ENCODE measurements at places on chromosomes 2 and 18. TPM values are rescaled to one million over a fixed set of nuclear protein-coding genes. Genes with fewer than 3 reads are reported as not detected.

ATP6V1B1 gene
- total RNA-seq, result not detected

CDKL4 gene
- not detected for total RNA-seq

DNA sequence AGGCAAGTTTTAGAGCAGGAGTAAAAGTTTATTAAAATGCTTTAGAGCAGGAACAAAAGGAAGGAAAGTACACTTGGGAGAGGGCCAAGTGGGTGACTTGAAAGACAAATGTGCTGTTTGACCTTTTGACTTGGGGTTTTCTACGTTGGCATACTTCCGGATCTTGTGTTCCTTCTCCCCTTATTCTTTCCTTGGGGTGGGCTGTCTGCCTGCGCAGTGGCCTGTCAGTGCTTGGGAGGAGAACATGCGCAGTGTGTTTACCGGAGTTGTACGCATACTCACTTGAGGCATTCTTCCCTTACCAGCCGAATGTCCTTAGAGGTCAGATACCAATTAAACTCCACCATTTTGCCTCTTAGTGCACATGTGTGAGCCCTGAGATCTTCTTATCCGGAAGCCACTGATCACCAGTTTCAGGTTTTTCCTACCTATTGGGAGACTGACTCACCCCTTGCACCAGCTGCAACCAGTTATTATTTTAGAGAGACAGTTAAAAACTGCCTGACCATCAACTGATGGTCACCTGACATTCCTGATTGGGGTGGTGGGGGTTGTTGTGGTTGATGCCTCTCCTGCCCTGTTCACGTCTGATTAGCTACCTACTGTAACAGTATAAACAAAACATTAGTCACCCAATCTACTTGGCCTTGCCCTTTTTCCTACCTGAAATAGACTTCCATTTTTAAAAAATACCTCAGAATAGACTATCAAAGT lies 67.5 kb downstream of the NYAP2 start:
- H3K36me3 ChIP-seq, result no peaks in the 10 kb centered on the region
- no peak for DNase-seq
- H3K4me3 ChIP-seq, result no peak overlapping the region
- H3K4me1 ChIP-seq, result peaks cover 16% of the 10 kb centered on the region

- no peak for DNase-seq
- H3K4me3 ChIP-seq, result no peak overlapping the region
Measured at GRCh38 chr18:54822872-54823845, 5.1 kb upstream of the RAB27B start.

DNA sequence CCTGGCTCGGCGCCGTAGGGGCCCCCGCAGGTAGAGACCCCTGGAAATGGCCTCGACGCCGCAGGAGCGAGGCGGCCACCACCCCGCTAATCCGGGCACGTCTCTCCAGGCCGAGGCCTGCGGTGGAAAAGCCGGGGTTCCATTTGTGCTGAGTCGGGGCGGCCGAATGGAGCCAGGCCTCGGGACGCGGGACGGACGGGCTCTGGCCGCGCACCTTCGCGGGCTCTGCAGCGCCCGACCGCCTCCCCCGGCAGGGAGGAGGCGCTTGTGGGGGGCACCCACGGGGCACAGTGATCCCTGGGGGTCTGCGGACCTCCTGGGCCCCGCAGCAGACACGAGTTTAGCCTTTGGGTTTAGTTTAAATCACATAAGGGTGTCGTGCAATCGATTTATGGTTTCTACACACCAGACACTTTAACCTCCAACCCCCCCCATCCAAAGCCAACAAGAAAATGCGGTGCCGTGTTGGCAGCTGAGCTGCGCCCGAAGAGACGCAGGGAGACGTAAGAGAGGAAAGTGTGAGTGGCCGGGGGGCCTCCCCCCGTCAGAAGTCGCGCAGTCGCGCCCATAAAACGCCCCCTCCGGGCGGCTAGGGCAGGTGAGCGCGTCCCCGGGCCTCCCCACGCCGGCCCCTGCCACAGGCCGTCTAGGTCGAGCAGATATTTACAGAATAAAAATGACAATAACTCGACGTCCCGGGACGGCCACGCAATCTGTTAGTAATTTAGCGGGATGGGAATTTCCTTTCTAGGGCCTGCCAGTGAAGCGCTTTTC lies 1.0 kb upstream of the NFATC1 start:
- peak; percentile 91 for DNase-seq
- H3K36me3 ChIP-seq, result peaks cover 21% of the 10 kb centered on the region
- peaks cover 19% of the 10 kb centered on the region for H3K4me1 ChIP-seq
- H3K4me3 ChIP-seq, result peak overlapping the region; percentile 76
- H3K27me3 ChIP-seq, result peaks cover 11% of the 10 kb centered on the region

DNA sequence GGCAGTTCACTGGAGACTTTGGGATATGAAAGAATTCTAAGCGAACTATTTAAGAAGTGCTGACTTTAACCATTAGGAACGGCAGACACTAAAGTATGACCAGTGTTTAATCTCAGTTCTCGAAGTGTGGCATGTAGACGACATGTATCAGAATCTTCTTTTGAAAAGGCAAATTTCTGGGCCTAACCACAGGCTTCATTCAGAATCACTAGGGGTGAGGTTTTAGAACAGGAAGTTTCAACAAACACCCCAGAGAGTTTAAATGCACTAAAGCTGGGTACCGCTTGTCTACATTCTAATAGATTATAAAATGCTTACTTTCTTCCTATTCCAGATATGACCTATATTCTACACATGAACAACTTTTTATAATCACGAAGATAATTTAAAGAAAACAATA lies 180.3 kb downstream of the ANKRD44 start:
- no peak for DNase-seq
- no peaks in the 10 kb centered on the region for H3K27me3 ChIP-seq
- peaks cover 66% of the 10 kb centered on the region for H3K36me3 ChIP-seq
- peak overlapping the region; percentile 15 for H3K4me3 ChIP-seq

All from activated CD8-positive, alpha-beta T cell treated with anti-CD3 and anti-CD28 coated beads for 36 hours (primary cell).